LHCN-M2 (cell line): ENCODE measurements at places on chromosomes 12 and 14. TPM values are rescaled to one million over a fixed set of nuclear protein-coding genes. Genes with fewer than 3 reads are reported as not detected.

GRCh38 chr14:70317969-70318634 lies 41.4 kb downstream of the COX16 start:
- DNase-seq: peak; percentile 64

GRCh38 chr14:92490239-92490959 lies 23.2 kb upstream of the RIN3 start:
- DNase-seq: no peak

- no peak for DNase-seq
These were observed 347 bp downstream of the SYNDIG1L start for GRCh38 chr14:74425525-74426201.

DNA sequence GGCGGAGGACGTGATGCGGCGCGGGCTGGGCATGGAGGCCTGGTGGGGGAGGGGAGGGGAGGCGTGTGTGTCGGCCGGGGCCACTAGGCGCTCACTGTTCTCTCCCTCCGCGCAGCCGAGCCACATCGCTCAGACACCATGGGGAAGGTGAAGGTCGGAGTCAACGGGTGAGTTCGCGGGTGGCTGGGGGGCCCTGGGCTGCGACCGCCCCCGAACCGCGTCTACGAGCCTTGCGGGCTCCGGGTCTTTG lies 303 bp downstream of the GAPDH start:
- no peak for DNase-seq

Gene GALNT16
- total RNA-seq: 5.1 and 5.6 TPM in 2 replicates

Gene KRT2
- not detected in 2 replicates for total RNA-seq

Gene PHETA1
- 14.5 and 19.7 TPM in 2 replicates for total RNA-seq
